ENCODE measurements at places on chromosomes 5 and 9. TPM values are rescaled to one million over a fixed set of nuclear protein-coding genes. Genes with fewer than 3 reads are reported as not detected.
A peak's percentile ranks its signal among the peaks of the same experiment; 100 is the strongest.

Gene IFNA2
- not detected for polyA plus RNA-seq

Gene PHF19
- 32.6 TPM for polyA plus RNA-seq

Gene GMCL2
- polyA plus RNA-seq: under 0.01 TPM

Gene ENHO
- polyA plus RNA-seq: 3.7 TPM

Gene ICE1
- 11.1 TPM for polyA plus RNA-seq

Gene OR1Q1
- 0.05 TPM for polyA plus RNA-seq

GRCh38 chr5:62762503-62762902 lies 183.9 kb downstream of the LRRC70 start:
- H3K4me1 ChIP-seq: no peaks in the 10 kb centered on the region
- no peak overlapping the region for H3K4me3 ChIP-seq
- no peaks in the 10 kb centered on the region for H3K27me3 ChIP-seq
- no peak overlapping the region for H3K27ac ChIP-seq
- no peak for DNase-seq

GRCh38 chr5:76494201-76494600 lies 91.1 kb downstream of the IQGAP2 start:
- no peak overlapping the region for H3K27ac ChIP-seq
- DNase-seq: no peak
- no peaks in the 10 kb centered on the region for H3K27me3 ChIP-seq
- peaks cover 7% of the 10 kb centered on the region for H3K4me1 ChIP-seq
- no peak overlapping the region for H3K4me3 ChIP-seq

GRCh38 chr5:96816411-96816939 lies 8.7 kb upstream of the ERAP1 start:
- peaks cover 22% of the 10 kb centered on the region for H3K4me1 ChIP-seq
- no peaks in the 10 kb centered on the region for H3K36me3 ChIP-seq
- peak; percentile 67 for DNase-seq

DNA sequence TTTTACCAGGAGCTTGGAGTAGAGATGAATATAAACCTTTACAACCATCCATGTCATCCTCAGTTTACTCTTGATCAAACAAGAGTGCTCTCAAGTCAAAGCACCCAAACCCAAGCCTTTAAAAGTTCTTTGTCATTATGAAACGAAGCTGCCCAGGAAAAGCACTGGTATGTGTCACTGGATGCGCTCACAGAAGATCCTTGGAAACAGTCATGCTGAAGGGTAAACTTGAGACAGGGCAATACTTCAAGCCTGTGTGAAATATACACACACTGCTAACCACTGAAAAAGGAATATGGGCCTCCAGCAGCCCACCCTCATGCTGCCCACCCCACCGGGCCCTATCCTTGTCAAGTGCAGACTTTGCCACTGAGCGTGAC lies 84.5 kb downstream of the PRRT1B start:
- no peak for DNase-seq
- no peaks in the 10 kb centered on the region for H3K4me1 ChIP-seq
- H3K4me3 ChIP-seq: no peak overlapping the region
- peak overlapping the region; percentile 80 for H3K27ac ChIP-seq
- H3K36me3 ChIP-seq: peaks cover 46% of the 10 kb centered on the region

- no peak overlapping the region for H3K4me3 ChIP-seq
- no peak for DNase-seq
- H3K27ac ChIP-seq: no peak overlapping the region
Observed at GRCh38 chr9:34896112-34896511, 62.0 kb upstream of the PHF24 start.

DNA sequence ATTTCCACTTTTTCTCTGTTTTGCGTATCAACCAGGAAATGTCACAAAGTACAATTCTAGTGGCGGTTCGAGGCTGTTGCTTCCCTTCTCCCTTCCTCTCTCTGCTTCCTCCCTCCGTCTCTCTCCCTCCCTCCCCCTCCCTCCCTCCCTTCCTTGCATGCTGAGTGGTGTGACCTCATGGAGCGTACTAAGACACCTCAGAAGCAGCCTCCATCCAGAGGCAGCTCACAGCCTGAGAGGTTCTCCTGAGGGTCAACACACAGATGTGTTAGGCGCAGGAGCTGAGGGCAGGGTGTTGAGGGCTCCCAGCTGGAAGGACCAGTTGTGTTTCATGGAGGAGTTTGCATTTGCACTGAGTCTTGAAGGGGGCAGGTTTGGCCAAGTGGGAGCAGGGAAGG lies 57.7 kb downstream of the COL5A1 start:
- no peak overlapping the region for H3K27ac ChIP-seq
- no peak overlapping the region for H3K4me3 ChIP-seq
- H3K4me1 ChIP-seq: no peaks in the 10 kb centered on the region
- DNase-seq: no peak
- peaks cover 3% of the 10 kb centered on the region for H3K36me3 ChIP-seq

- no peak overlapping the region for H3K27ac ChIP-seq
- no peaks in the 10 kb centered on the region for H3K4me1 ChIP-seq
- no peak overlapping the region for H3K4me3 ChIP-seq
- DNase-seq: no peak
- no peaks in the 10 kb centered on the region for H3K36me3 ChIP-seq
Observed at GRCh38 chr5:501831-502184, 22.4 kb downstream of the SLC9A3 start.

GRCh38 chr5:111463311-111463710 lies 49.0 kb downstream of the STARD4 start:
- peaks cover 21% of the 10 kb centered on the region for H3K36me3 ChIP-seq
- H3K4me3 ChIP-seq: no peak overlapping the region
- no peak for DNase-seq

DNA sequence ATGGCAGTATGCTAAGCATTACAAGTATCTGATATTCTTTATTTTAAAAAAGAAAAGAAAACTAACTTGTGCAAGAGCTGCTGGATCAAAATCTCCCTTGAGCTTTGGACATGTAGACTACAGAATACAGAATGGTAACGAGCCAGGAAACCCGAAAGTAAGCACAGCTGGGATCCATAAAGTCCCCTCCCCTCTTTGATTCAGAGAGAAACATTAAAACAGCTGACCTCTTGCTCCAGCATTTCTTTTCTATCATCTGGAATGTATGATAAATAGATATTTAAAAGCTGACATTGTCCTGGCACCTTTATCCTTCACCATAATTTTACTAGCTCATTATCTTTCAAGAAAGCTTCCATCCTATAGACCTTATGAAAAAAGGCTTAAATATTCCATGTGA lies 28.2 kb upstream of the LPAR1 start:
- no peak overlapping the region for H3K4me3 ChIP-seq
- no peaks in the 10 kb centered on the region for H3K4me1 ChIP-seq
- no peaks in the 10 kb centered on the region for H3K27me3 ChIP-seq
- no peak for DNase-seq
- no peaks in the 10 kb centered on the region for H3K36me3 ChIP-seq
- no peak overlapping the region for H3K27ac ChIP-seq

DNA sequence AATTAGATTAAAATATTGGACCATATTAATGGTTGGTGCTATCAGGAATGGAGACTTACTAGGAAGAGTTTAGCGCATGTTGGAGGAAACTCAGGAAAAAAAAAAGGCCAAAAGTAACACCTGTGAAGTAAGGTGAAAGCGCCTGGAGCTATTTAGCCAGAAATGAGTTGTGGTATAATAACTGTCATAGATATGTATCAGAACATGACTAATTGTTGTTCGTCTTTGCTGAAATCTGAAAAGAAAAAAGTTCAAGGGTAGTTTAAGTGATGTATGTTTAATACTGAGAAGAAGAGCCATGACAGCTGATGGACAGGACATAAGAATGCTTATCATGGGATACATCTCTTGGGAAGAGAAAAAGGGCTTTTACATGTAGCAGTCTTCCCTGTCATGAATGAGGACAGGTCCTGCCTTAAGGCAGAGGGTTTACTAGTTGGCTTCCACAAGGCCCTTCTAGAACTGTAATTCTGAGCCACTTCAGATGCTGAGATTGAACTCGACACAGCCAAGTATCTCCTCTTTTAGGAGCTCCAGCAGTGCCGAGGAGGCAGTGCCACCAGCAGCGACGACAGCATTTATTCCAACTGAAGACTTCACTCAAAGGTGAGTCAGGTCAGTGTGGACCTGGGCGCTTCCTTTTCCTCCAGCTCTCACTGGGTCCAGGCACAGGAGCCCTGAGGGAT lies 940 bp upstream of the CAMK4 start:
- H3K36me3 ChIP-seq: no peaks in the 10 kb centered on the region
- H3K4me3 ChIP-seq: peak overlapping the region; percentile 64
- H3K4me1 ChIP-seq: peaks cover 14% of the 10 kb centered on the region
- H3K27me3 ChIP-seq: peaks cover 5% of the 10 kb centered on the region

DNA sequence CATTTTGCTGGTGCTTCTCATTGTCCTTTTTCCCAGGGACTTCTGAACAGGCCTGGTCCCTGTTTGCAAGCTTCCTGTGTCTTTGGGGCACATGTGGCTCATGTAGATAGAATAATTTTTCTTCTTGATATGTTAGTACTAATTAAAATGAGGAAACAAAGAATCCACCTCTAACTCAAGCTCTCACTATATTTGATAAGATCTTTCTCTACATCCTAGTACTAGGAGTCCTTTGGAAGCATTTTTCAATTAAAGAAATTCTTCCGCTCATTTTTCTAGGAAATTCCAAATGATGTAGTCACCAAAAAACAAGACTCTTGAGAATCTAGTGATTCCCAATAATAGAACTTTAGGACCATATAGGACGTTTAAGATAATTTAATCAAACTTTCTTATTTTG lies 165.3 kb downstream of the SEC61B start:
- H3K27me3 ChIP-seq: no peaks in the 10 kb centered on the region
- no peaks in the 10 kb centered on the region for H3K4me1 ChIP-seq
- no peak for DNase-seq
- H3K4me3 ChIP-seq: no peak overlapping the region
- H3K27ac ChIP-seq: no peak overlapping the region

GRCh38 chr5:168651648-168652047 lies 72.5 kb upstream of the PANK3 start:
- H3K36me3 ChIP-seq: no peaks in the 10 kb centered on the region
- no peak for DNase-seq
- H3K27ac ChIP-seq: no peak overlapping the region
- H3K4me3 ChIP-seq: no peak overlapping the region
- H3K27me3 ChIP-seq: no peaks in the 10 kb centered on the region

GRCh38 chr5:84729326-84729725 lies 344.6 kb upstream of the EDIL3 start:
- no peaks in the 10 kb centered on the region for H3K27me3 ChIP-seq
- no peak overlapping the region for H3K4me3 ChIP-seq
- no peaks in the 10 kb centered on the region for H3K36me3 ChIP-seq

DNA sequence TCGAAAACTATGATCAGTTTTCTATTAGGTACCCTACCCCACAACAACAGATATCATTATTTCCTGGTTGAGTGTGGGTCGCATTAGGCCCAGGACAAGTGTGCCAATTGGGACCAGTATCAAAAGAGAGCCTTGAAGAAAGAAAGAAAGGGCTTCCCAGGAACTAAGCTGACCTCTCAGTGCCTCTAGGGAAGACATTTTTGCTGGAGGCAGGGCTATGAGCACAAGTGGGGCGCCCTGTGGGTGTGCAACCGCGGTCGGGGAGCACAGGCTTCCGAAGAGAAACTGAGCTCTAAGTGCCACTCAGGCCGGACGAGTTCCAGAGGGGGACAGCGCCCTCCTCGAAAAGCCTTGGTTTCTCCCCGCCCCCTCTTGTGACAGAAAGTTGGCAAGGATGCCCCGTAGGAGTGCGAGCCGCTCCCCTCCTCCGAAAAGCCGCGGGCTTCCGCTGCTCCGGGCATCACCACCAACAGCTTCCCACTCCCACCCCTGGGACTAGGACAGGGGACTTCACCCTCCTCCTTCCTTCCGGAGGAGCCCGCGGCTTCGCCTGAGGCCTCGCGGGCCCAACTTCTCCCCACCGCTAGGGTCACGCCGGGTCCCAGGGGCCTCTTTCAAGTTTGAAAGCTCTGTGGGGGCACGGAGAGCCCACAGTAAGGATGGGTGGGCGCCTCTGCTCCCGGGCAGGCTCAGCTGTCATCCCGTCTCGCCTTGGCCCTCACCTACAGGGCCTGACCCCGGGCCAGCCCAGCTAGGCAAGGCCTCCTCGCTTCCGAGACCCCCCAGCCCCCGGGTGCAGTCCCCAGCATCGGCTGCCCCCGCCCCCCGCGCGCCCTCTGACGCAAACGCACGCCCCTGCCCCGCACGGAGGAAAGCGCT lies 2.0 kb downstream of the NR2F1-AS1 start:
- no peak for DNase-seq
- peaks cover 99% of the 10 kb centered on the region for H3K27me3 ChIP-seq
- H3K4me3 ChIP-seq: peak overlapping the region; percentile 18
- H3K36me3 ChIP-seq: peaks cover 3% of the 10 kb centered on the region
- peaks cover 14% of the 10 kb centered on the region for H3K4me1 ChIP-seq

DNA sequence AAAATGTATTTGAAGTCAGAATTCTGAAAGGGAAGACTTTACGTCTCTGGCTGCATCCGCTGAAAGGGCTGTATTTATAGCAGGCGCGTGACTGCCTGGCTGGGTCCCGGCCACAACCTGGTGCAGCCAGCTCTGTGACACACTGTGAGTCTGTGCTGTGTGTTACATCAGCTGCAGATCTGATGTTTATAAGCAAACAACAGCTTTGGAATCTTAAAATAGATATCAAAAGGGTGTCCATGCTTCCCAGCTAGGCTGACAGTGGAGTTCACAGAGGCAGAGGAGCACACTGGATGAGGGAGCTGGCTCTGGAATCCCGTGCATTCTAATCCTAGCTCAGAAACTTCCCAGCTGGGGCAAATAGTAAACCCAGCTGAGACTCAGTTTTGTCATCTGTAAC lies 433.4 kb upstream of the BRINP1 start:
- no peak overlapping the region for H3K4me3 ChIP-seq
- DNase-seq: no peak
- H3K27ac ChIP-seq: no peak overlapping the region
- no peaks in the 10 kb centered on the region for H3K36me3 ChIP-seq
- no peaks in the 10 kb centered on the region for H3K27me3 ChIP-seq

DNA sequence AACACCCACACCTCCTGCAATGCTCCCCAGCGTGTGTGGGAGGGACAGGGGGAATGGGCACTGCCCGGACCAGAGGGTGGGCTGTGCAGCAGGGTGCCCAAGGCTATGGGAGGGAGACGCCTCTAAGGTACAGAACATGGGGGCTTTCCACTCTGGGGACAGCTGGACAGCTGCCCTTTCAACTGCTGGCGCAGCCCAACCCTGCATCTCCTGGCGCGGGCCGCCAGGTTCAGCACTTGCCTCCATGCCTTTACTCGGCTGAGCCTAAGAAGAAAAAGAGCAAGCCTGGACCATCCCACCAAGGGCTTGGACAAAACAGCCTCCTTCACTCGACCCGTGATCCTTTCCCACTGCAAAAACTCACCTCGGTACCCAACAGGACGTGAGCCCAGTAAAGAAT lies 15.0 kb downstream of the AK8 start:
- peak overlapping the region; percentile 33 for H3K27ac ChIP-seq
- no peaks in the 10 kb centered on the region for H3K27me3 ChIP-seq
- no peak for DNase-seq
- no peak overlapping the region for H3K4me3 ChIP-seq
- peaks cover 68% of the 10 kb centered on the region for H3K4me1 ChIP-seq
- H3K36me3 ChIP-seq: no peaks in the 10 kb centered on the region

DNA sequence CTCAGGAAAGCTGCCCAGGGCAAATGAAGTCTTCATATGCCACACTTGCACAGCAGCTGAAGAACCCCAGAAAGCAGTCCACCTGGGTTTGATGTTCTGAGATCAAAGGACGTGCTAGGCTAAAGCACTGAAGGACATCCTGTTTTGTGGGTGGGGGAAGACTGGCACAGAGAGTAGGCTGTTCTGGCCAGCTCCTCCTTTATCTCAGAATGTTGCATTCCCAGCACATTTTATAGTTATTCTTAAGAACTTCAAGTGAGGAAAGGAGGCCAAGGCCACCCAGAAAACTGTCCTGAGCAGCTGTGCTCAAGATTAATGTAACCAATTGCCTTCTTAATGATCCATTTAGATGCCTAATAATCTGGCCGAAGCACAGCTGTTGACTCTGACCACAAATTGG lies 10.9 kb downstream of the SHOC1 start:
- H3K4me3 ChIP-seq: no peak overlapping the region
- H3K27ac ChIP-seq: no peak overlapping the region
- DNase-seq: no peak
- H3K27me3 ChIP-seq: no peaks in the 10 kb centered on the region

Data from thymus (tissue), 14 donors.